ENCODE measurements at places on chromosomes 7 and 10.

DNA sequence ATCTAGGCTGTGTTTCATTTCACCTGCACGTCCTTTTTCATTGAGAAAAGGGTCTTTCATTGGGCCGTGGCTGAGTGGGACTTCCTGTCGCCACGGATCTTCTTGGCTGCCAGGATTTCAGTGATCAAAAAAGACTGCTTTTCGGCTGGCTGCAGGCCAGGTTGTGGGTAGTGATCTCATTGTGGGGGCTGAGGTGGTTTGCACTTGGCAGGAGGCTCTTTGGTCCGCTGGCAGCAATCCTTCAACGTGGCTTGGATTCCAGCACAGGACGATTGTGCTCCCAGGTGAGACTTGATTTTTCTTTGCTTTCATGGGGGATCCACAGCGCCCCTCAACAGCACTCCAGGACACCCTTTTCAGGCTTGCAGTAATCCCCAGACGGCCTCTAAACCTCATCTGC, 29.0 kb upstream of the ZNF273 start:
- DNase-seq, result no peak

DNA sequence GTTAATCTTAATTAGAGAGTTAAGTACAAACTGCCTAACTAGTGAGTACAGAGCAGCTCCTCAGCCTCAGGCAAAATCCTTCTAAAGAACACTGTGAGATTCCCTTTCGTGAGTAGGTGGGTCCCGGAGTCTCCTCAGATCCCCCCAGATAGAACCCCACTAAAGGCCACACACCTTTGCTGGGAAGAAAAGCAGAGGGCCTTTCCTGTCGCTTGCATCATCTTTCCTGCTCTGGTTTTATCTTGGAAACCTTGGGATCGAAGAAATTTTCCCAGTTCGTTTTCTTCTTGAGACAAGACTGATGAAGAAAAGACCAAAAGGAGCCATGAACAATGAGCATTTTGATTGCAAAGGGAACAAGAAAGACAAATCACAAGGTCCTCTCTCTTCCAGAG, 40.9 kb downstream of the ICA1 start:
- no peak for DNase-seq

DNA sequence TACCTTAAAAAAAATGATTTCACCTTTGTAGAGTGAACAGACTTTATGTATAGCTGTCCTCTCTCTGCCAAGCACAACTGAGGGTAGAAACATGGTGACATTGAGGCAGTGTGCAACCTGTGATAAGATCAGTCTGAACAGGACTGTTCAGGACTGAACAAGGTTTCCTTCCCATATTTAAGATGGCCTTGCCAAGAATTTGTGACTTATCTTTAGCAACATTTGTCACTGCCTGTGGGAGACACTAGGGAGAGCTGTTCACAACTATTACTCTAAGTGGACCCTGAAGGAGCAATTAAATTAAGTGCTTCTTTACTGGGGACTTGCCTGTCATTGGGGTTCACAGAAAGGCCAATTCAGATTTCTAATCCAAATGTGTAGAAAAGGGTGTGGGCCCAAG, 6.7 kb downstream of the OR13A1 start:
- no peak for DNase-seq

DNA sequence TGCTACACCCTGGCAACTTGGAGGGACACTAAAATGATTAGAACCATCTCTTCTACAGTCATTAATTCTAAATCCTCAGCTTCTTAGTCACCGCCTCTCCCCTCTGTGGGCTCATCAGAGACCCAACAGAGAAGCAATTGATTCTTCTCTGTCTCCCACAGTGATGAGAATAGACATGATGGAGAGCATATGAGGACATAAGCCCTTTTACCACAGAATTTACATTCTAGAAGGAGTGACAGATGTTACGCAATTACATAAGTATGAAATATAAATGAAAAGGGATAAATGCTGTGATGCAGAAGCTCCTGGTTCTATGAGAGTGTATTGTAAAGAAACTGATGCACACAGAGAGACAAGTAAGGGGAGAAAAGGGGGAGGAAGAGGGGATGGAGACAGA, 18.1 kb upstream of the ABCB5 start:
- DNase-seq, result no peak
